Fibroblast of skin of left biceps (primary cell): ENCODE measurements at places on chromosomes 1 and 21.

DNA sequence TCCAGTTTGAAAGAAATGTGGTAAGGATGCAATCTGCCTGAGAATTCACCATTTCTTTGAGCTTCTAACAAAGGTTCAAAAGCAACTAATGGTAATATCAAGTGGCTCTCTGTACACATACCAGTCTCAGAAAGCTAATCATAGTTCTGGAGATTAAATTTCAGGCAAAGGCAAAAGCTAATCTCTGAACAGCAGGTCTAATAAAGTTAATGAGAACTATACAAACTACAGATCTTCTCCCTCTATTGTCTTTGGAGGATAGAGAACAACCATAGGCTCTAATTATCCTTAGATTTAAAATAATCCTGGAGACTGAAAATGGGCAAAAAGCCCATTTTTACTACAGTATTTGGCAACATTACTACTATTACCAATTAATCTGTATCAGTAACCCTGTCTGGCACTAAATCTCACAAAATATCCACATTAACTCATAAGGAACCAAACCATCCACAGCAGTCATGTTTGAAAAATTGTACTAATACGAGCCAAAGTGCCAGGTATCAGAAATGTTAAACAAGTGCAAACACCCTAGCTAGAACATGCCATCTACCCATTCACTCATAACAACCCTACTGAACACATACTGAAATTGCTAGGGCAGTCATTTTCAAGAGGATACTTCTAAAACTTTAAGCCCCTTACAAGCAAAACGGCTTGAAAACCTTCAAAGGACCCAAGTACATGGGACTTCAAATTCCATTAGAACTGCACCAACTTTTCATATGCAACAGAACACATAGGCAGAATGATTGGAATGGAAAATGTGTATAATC lies 4.8 kb downstream of the DIPK1A start:
- DNase-seq = no peak

DNA sequence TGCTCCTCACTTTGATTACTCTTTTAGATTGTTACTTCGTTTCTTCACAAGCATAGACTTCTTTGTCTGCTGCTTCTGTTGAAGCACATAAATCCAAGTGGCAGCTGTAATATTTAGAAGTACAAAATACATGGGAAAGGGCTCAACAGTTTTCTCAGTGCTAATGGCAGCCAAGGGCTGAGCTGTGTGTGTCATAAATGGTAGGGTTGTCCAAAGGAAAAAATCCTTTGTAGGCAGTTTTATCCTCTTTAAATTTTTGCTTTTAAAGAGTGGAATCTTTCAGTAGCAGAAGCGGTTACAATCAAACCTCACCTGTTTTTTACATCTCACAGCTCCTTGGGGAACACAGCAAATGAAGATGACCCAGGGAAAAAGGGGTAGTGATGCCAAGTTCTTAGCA lies 650.8 kb downstream of the PLPP3 start:
- DNase-seq = no peak

DNA sequence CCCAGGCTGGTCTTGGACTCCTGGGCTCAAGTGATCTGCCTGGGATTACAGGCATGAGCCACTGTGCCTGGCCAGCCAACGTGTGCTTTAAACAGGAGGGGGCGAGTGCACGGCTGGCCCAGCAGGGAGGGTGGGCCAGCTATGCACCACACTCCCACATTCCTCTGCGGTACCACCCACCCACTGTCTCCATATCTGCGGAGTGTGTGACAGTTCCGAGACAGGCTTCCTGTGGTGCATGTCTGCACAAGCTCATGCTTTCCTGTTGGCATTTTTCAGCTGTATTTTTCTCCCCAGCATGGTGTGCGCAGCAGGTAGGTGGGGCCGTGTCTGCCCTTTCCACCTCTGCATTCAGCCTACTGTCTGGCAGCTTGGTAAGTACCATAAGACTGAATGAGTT lies 183.3 kb downstream of the AJAP1 start:
- no peak for DNase-seq

- no peak for DNase-seq
Measured at GRCh38 chr1:157313240-157313807, 175.1 kb upstream of the ETV3 start.

DNA sequence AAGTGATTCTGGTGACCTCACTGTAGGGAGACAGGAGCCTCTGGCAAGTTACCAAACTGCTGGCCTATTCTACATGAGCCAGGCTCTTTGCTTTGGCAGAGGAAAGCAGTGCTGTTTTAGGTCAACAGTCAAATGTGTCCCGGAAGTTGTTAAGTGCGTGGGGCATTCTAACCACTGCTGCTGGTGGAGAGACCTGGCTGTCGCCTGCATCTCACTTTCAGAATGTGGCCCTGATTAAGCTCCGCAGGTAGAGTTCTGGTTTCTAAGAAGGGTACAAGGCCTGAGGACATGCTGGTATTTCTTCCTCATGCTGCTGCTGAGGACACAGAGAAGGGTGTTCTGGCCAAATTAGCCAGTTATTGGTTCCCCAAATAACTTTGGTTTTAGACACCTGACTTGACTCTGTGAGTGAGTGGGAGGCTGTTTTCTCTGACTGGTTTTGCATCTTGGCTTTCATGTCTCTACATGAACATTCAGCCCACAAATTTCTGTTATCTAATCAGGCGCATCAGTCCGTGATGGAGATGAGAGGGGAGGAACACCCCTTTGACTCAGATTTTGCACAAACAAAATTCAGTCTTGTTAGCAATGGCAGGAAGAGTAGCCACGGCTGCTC lies 120.8 kb downstream of the LMO4 start:
- no peak for DNase-seq

- peak; percentile 50 for DNase-seq
Measured at GRCh38 chr1:36115200-36115669, 9.8 kb downstream of the COL8A2 start.

DNA sequence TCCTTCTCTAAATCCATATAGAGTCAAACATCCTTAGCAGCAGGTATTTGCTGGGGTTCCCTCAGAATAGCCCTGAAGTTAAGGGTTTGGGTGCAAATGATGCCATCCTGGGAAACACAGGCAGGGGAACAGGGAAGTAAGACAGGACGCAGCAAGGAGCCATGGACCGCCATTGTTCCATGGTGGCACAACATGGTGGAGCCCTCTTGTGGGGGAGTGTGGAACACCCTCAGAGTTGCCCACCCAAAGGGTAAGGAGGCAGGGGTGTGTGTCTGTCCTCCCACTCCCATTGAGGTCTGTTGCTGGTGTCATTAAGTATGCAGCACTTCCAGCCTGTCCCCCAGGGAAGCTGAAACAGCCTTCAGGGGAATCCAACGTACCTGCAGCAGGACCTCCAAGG lies 20.4 kb upstream of the RCAN1 start:
- DNase-seq = no peak

DNA sequence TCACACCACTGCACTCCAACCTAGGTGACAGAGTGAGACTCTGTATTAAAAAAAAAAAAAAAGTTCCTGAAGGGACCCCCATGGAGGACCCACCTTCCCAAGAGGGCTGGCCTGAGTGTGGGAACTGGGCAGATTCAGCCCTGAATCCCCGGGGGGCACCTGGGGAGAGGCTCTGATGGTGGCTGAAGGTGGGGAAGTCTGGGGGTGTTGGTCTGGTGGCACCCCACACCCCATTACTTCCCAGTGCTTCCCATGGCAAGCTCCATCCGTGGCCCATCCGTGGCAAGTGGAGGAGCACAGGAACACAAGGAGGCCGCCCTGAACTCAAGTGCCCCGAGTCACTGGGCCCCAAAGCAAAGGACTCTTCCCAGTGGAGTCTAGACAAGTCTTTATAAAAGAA lies 778 bp upstream of the TNFRSF25 start:
- no peak for DNase-seq

- no peak for DNase-seq
Measured at GRCh38 chr1:207009182-207009850, 23.2 kb downstream of the C1orf116 start.

GRCh38 chr1:8495928-8496401 lies 178.1 kb downstream of the SLC45A1 start:
- DNase-seq = no peak

DNA sequence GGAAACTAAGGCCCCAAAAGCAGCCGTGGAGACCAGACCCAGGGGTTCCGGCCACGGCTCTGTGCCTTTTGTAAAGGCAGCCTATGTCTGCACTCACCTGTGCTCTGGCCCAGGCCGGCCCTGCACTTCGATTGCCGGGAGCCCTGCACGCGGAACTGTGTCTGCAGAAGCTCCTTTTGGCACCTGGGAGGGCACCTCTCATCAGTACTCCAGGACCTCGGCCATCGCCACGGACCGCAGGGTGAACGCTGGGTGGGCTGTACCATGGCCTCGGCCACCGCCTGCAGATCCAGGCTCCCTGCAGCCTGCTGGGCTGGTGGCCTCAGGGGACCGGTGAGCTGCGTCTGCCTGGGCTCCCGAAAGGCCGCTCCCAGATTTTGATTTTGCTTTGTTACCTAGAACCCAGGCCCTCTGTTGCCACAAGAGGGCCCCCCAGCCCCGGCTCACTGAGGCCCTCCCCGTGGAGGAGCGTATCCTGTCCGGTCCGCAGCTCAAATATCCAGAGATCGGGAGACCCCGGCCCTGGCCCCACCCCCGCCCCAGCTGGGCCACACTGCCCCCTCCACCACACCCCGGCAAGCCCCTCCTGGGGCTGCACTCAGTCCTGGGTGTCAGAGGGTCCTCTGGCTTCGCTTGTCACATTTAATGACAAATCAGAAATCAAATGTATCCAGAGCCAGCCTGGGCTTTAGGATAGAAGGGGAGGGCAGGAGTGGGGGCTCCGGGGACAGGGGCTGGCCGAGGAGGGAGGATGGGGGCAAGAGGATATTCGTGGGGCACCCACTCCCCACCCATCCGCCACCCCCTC lies 60.2 kb upstream of the PDE9A start:
- DNase-seq = peak; percentile 2

- no peak for DNase-seq
Measured at GRCh38 chr1:23489842-23490241, 5.9 kb upstream of the ASAP3 start.

DNA sequence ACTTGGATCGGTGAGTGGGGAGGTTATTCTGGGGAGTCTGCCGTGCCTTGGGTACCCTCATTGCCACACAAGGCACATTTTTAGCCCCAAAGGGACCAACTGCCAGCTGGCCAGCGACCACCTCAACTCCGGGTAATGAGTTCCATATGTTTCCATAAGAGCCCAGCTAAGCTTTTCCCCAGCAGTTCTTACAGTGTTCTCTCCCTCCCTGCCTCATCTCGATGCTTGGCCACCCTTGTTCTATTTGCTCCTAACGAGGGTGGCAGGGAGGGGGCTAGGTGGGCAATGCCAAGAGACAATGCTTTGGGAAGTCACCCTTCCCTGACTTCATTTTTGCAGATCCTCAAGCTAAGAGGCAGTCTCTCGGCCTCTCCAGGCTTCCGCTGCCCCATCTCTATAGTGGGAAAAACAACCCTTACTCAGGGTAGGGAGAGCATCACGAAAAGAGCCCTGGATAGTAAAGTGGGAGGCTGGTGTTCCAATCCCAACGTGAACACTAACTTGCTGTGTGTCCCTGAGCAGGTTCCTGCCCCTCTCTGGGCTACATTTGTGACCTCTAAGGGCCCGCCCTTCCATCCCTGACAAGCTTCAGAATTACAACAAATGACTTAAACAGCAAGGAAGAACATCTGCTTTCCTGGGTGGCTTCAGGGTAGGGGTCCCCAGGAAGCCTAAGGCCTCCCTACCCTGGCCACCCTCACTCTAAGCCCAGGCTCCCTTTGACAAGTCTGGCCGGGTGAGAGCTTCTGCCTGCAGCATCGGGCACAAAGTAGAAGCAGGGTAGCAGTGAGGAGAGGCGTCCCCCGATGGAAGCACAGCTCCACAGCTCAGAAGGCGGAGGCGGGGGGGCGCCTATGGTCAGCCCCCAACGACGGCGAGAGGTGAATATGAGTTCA lies 5.8 kb downstream of the ID3 start:
- no peak for DNase-seq

DNA sequence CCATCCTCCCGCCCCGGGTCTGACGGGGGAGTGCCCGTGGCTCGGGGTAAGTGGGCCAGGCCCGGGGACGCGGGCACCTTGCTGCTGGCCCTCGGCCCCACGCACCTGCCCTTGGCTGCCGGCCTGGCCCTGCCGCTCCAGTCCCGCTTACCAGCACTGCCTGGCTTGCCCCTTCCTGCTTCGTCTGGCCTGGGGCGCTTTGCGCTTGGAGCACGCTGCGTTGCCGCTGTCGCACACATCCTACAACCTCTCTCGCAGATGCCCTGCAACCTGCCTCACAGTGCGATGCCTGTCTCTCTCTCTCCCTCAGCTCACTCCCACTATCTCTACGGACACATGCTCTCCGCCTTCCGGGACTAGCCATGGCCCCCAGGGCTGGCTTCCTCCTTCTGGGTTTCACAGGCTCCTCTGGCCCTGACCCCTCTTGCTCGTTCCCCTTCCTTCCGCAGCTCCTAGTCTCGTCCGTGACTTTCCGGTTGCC lies 9.7 kb downstream of the MYOG start:
- DNase-seq = no peak

DNA sequence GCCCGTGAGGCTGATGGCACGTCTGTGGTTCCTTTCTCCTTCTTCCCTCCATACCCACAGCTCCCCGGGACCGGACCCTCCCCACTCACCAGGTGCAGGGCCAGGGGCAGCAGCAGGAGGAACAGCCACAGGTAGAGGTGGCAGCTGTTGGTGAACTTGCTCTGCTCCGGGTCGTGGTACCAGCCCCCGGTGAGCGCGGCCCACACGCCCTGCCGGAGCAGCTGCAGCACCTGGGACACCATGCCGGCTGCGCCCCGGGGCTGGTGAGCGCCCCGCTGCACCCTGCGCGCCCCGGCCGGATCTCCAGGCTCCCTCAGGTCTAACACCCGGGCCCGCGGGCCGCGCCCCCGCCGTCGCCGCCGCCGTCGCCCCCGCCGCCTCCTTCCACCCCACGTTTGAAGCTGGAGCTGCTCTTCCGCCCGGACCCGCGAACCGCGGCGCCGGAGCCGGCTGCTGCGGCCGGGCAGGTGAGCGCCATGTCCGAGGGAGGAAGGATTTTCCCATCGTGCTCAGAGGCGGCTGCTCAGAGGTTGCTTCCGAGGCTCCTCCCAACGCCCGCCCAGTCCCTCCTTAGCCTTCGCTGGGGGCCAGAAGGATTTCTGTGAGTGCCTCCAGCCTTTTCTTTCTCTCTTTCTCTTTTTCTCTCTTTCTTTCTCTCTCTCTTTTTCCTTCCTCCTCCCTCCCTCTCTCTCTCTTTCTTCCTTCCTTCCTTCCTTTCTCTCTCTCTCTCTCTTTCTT lies at the start of gene PCNX2:
Gene PCNX2 (minus strand): TSS at position 489 of the 738 bp plus-strand sequence. CDS start 247 bp downstream, at position 242.
- DNase-seq = no peak

DNA sequence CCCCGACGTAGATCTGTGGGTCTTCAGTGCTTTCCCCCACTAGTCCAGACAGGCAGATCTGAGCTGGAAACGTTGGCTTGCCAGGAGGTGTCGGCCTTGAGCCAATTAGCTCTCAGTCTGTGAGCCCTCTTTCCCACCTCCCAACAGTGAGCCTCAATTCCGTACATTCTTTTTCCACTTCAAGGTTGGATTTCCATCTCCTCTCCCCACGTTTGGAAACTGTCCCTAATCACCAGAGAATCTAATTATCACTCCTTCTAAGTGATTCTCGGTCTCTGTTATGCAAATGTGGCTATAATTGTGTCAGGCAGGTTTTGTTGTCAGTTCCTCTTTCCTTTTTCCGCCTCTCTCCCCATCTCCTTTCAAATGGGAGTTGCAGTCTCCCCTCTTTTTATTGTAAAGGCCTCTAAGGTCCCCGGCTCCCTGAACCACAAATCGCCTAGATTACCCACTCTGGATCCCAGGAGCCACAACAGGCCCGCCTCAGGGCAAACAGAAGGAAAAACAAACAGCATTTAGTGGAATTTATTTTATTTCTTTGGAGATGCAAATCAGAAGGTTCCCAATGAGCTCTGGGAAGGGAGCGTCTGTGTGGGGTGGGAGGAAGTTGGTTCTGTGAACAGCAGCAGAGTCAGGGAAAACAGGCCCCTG lies 29.4 kb upstream of the LRRN2 start:
- DNase-seq = no peak

- no peak for DNase-seq
Measured at GRCh38 chr1:172287208-172287607, 133.3 kb upstream of the C1orf105 start.

- DNase-seq = no peak
Measured at GRCh38 chr1:40914927-40915569, 52.9 kb upstream of the CITED4 start.
